Sigmoid colon (tissue), 7 donors: ENCODE measurements at places on chromosomes 11 and 22. TPM values are rescaled to one million over a fixed set of nuclear protein-coding genes. Genes with fewer than 3 reads are reported as not detected.

- DNase-seq = peak; percentile 56
Measured at GRCh38 chr11:46382646-46383403, 1.4 kb downstream of the MDK start.

OR51B2 gene
- polyA plus RNA-seq = not detected

PTPRCAP gene
- polyA plus RNA-seq = 2.4 TPM

DNA sequence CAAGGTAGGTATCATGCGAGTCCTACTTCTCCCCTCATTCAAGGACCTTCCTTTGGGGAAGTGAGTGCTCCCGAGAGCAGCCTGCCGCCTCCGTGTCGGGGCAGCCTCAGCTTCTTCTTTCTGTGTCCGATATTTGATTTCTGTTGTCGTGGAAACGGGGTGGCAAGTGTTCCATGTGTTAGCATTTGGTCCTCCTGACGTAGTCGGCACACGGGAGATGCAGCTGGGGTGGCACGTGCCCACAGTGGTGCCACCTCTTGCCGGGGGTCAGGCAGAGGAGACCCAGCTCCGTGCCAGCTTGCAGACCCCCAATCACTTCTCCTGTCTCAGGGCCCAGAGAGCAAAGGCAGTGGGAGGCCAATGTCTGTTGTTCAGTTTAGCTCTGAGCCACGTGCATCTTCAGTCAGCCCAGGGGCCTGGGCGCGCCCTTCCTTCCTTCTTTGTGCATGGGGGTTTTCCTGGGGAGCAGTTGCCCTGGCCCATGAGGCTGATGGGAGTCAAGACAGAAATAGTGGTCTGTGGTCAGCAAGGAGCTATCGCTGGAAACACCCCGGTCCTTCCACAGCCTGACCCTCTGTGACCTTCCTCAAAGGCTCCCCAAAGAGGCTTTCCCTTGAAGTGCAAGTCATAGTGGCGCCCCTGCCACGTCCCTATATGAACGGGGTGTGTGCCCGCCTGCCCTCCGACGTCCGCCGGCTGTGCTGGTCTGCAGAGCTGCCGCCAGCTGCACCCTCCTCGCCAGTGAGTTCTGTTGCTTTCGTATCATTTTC, 44.5 kb downstream of the PARVB start:
- DNase-seq = no peak
